ENCODE measurements at places on chromosomes 1 and 21.

DNA sequence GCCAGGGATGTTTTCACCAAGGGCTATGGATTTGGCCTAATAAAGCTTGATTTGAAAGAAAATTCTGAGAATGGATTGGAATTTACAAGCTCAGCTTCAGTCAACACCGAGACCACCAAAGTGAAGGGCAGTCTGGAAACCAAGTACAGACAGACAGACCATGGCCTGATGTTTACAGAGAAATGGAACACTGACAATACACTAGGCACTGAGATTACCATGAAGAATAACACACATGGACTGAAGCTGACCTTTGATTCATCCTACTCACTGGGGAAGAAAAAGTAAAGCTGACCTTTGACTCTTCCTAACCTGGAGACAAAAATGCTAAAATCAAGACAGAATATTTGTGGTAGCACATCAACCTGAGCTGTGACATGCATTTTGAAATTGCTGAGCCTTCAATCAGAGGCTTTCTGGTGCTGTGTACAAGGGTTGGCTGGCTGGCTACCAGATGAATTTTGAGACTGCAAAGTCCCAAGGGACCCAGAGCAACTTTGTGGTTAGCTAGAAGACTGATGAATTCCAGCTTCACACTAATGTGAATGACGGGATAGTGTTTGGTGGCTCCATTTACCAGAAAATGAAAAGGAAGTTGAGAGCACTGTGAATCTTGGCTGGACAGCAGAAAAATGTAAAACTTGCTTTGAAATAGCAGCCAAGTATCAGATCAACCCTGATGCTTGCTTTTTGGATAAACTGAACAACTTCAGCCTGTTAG, 190.4 kb upstream of the KCTD3 start:
- DNase-seq, result peak; percentile 93

GRCh38 chr1:163745204-163745603, 423.4 kb downstream of the NUF2 start:
- no peak for DNase-seq

GRCh38 chr21:38976900-38977299, 171.2 kb downstream of the ETS2 start:
- no peak for DNase-seq

DNA sequence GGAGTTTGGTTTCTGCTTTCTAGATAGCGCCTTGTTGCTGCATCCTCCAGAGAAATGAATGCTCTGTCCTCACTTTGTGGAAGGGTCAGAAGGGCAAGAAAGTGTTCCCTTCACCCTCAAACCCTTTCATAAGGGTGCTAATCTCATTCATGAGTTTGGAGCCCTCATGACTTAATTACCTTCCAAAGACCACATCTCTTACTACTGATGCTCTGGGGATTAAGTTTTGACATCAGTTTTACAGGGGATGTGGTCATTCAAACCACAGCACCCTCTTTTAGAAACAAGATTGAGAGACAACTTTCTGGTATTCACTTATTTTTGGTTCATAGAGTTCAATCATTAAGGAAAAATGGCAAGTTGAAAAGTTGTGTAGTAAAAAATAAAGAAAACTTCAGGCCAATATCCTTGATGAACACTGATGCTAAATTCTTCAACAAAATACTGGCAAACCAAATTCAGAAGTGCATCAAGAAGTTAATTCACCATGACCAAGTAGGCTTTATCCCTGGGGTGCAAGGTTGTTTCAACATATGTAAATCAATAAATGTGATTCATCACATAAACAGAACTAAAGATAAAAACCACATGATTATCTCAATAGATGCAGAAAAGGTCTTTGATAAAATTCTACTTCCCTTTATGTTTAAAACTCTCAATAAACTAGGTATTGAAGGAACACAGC, 442.1 kb downstream of the PTBP2 start:
- no peak for DNase-seq

DNA sequence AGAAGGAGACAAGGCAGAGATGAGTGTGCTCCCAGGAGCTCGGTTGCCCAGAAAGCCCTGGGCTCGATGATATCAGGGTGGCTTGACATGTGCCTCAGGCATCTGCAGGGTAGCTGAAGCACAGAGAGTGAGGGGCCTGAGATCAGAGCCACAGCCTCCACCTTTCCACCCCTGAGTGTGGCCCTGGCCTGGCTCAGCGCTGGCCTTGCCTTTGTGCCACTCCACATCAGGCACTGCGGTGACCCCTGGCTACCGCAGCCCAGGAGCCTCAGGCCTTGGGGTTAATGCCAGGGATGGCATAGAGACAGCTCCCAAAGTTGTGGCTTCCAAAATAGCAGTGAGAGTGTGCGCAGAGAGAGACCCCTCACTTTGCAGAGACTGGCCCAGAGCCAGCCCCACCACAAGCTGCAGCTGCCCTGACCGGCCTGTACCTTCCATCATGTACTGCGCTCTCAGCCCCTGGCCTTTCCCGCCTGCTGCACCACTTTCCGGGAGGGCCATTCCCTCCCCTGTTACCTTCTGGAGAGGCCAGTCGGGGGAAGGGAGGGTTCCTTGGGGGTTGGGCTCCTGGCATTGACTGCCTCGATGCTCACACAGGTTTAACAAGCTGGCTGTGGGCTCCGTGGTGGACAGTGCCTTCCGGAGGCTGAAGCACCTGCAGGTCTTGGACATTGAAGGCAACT, 19.5 kb downstream of the PODN start:
- DNase-seq, result no peak

DNA sequence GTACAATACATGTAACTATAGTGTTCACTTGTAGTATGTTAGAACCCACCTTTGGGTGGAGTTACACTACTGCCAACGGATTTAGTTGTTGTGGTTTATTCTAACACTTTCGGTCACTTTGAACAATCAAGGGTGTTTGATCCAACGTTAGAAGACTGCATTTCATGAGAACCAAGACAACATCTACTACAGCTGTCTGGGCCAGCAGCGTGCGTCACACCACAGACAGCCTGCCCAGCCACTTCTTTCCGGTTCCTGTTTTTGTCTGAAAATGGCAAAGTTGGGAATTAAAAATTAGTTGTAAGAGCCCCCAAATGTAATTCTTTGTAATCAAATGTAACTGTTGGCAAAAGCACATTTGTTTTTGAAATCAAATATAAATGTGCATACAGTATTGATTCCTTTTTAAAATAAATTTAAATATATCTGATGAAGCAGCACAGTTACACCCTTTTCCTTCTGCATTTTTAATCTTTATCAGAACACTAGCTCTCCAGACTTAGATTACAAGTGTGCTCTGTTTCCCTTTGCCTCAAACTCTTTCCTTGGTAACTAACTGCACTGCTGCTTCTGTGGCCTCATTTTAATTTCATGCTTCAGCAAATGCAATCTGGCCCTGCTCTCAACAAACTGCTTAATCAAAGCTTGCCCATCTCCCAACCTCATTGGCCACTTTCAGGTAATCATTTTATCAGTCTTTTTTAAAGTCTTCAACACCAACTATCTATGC, 86.6 kb upstream of the DPH5 start:
- DNase-seq, result no peak

DNA sequence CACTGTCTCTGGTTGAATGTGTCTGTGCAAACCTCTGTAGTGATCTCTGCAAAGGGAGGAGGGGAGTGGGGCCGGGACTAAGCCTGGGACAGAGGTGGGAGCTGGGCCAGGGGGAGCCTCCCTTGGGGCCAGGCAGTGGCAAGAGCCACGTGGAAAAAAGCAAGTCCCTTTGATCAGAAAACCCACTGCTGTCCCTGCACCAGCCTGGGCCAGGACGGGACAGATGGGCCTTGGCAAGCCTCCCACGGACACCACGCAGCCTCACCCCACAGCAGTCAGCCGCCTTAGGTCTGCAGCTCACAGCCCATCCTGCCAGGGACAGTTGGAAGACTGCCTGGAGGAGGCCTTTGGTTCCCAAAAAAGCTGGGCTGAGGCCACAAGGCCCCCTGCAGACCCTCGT, 11.7 kb upstream of the TRAPPC10 start:
- no peak for DNase-seq

DNA sequence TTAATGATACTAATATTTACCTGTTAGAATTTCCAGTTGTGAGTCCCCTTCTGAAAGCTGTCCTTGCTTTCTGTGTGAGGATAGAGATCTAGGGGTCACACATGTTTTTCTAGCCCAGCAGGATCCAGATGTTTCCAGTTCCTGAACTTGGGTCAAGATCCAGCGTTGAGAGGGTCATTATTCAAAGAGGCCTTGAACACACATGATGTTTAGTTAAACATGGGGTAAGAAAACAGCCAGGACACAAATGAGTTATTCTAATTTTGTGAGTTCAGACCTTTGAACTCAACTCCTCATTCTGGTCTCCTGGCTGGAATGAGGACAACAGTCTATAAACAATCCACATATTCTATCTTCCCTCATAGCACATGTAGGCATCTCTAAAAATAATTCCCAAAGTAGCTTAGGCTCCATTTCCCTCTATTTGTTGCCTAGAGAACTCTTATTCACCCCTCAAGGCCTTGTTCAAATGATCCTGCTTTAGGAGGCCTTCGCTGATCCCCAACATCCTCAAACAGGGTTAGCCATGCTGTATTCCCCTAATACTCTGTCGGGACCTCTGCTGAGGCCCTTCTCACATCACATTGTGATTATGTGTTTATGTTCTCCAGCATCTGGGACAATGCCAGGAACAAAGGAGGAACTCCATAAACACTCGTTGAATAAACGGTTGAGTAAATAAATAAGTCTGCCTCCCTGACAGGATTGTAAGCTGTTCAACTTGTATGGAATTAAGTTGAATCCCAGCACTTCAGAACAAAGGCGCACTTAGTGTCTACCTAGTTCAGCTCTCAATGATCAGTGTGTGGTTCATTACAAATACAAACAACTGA, 15.0 kb upstream of the KCNN3 start:
- no peak for DNase-seq

- DNase-seq, result no peak
These were observed 44.5 kb downstream of the PIK3R3 start for GRCh38 chr1:46087891-46088290.

DNA sequence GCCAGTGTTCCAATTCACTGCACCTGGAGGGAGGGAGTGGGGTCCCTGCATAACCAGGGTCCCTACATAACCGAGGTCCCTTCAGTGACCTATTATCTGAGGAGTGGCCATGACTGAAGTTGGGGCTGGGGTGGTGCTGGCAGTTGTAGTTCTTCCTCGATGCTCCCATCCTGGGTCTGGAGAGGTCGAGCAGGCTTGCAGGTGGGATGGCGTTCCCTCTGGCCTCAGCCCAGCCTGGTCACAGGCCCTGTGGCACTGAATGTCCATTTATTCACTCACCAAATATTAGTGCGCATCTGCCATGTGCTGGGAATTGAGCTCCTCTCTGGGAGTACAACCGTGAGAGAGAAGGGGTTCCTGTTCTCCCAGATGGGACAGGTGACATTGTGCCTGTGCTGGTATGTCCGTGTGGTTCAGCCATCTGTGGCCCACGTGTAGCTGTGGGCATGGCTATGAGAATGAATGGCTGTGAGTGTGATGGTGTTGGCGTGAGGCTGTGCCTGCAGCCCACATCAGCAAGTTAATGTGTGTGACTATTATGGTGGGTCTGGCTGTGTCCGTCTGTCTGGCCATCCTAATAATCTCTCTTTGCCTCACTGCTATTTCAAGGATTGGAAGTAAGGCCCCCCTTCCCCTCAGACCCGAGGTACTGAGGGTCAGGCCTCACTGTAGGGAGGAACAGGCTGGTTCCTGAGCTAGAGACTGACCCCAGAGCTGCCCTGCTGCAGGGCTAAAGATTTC, 3.9 kb upstream of the SLC6A9 start:
- DNase-seq, result no peak

- no peak for DNase-seq
These were observed 14.8 kb downstream of the EDN2 start for GRCh38 chr1:41469706-41470105.

- no peak for DNase-seq
These were observed 110.6 kb upstream of the ATP1A1 start for GRCh38 chr1:116262207-116262994.

GRCh38 chr1:119883826-119884225, 12.5 kb downstream of the ADAM30 start:
- DNase-seq, result no peak

- peak; percentile 42 for DNase-seq
These were observed 2.4 kb upstream of the USP33 start for GRCh38 chr1:77762072-77762476.

DNA sequence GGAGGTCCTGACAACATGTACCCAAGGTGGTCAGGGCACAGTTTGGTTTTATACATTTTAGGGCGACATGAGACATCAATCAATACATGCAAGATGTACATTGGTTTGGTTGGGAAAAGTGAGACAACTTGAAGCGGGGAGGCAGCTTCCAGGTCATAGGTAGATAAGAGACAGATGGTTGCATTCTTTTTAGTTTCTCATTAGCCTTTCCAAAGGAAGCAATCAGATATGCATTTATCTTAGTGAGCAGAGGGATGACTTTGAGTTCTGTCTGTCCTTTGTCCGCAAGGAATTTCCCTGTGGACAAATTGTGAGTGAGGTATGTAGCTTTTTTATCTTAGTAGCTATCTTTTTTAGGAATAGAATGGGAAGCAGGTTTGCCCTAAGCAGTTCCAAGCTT, 10.5 kb upstream of the RBM15 start:
- no peak for DNase-seq

DNA sequence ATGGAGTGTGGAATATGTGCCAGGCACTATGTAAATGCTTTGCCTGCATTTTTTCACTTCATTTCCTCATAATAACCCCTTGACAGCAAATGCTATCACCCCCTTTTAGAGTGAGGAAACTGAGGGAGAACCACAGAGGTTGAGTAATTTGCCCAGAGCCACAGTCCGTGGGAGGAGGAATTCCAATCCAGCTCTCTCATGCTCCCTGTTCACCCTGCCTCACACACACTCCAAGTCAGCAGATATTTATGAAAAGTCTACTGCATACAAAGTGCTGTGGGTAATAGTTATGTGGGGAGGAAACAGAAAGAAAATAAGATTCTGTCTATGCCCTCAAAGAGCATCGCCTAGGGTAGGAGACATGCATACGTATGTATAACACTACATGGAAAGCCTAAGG, 30.9 kb upstream of the RBM15 start:
- peak; percentile 28 for DNase-seq

- DNase-seq, result no peak
These were observed 1412.7 kb downstream of the KCNT2 start for GRCh38 chr1:195195423-195196057.

DNA sequence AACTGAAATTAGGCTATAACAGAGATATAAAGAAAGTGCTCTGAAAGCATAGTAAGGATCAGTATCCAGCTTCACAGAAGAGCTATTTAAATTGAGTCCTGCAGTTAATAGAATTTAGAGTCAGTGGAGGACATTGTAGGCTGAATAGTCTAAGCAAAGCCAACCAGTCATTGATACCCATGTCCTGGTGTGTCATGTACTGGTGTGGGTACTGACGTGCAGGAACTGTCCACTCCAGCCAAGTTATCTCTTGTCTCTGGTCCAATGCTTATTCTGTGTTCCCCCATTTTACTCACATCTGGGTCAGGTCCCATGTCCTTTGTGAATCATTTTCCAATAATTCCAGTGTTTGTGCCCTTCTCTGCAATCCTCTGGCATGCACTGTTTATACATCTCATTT, 90.0 kb downstream of the MACF1 start:
- no peak for DNase-seq

GRCh38 chr1:20472860-20473711, 12.9 kb downstream of the CAMK2N1 start:
- no peak for DNase-seq

GRCh38 chr1:15459771-15460707, 3.5 kb downstream of the CELA2A start:
- no peak for DNase-seq

- no peak for DNase-seq
These were observed 386.1 kb downstream of the MATN1 start for GRCh38 chr1:30337324-30337620.
